ENCODE measurements at places on chromosomes 12 and 14. TPM values are rescaled to one million over a fixed set of nuclear protein-coding genes. Genes with fewer than 3 reads are reported as not detected.

Gene RNF212B
- total RNA-seq, result not detected

Gene HVCN1
- total RNA-seq, result 2.2 TPM

Gene TXNDC16
- total RNA-seq, result 2.6 TPM

Gene ACVRL1
- 393 TPM for total RNA-seq

Gene APOLD1
- total RNA-seq, result 26.8 TPM

Gene LRRIQ1
- total RNA-seq, result under 0.01 TPM

Gene NRXN3
- total RNA-seq, result not detected

Gene WNT1
- not detected for total RNA-seq

Gene PDE3A
- total RNA-seq, result 2.0 TPM

Gene PRH1
- total RNA-seq, result 5.2 TPM

Gene ARMH4
- total RNA-seq, result 1.8 TPM

Gene PLA2G1B
- total RNA-seq, result not detected

Gene KCNK10
- not detected for total RNA-seq

Gene CIPC
- total RNA-seq, result 7.0 TPM

Gene TSPAN31
- total RNA-seq, result 62.5 TPM

Gene MEG3
- total RNA-seq, result 4.8 TPM

Gene CD163
- total RNA-seq, result under 0.01 TPM

Gene POU6F1
- 3.0 TPM for total RNA-seq
